ENCODE measurements at places on chromosomes 11 and 22.

DNA sequence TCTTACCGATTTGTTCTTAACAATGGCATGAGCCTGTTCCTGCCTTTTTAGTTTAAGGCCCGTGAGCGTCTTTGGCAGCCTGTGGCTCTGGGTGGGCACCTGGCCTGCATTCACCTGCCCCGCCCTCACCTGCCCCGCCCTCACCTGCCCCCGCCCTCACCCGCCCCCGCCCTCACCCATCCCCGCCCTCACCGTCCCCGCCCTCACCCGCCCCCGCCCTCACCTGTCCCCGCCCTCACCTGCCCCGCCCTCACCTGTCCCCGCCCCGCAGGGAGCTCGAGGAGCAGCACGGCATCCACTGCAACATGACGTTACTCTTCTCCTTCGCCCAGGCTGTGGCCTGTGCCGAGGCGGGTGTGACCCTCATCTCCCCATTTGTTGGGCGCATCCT, 14.2 kb downstream of the GATD1 start:
- no peak for DNase-seq

DNA sequence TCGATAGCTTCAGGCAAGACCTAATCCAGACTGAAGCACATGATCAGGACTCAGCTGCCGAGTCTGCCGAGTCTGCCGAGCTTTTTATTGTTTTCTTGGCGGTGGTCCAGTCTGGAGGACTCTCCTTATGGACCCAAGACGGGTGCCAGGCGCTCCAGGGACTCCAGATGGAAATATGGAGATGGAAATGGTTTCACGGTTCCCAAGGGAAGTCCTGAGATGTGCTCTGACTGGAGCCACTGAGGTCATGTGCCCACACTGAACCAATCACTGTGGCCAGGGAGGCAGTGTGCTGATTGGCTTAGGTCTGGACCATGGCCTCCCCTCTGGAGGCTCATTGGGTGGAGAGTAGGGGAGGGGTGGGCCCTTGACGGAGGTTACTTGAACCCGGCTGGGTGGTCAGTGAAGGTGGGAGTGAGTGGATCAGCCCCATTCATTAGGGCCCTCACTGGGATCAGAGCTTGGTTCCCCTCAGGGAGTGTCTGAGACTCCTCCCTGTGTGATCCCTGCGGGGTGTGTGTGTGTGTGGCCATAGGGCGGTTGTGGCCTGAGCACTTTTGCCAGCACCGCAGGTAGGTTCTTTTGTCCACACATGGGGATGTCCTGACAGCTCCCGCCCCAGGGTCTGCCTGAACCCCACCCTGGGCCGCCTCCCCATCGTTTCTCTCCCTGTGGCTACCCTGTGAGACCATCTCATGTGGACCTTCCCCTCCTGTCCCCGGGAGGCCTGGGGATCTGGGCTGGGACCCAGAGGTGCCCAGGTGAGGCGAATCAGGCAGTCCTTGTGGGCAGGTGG, 14.0 kb downstream of the RPS6KA4 start:
- peak; percentile 36 for DNase-seq

DNA sequence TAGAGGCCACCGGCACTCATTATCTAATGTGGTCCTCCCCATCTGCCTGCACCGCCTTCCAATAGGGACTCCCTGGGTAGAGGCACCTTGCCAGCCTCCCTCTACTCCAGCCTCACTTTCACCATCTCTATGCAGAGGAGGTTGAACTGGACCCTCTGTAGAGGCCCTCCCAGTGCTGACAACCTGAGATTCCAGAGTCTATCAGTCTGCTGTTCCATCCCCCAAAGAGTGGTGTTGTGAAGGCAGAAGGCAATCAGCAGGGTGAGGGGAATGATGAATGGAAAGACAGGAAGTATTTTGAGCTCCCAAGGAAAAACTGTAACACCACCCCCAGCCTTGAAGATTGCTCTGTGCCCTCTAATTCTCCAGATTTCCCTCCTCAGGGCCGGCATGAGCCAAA, 77.9 kb downstream of the THAP12 start:
- DNase-seq = no peak

DNA sequence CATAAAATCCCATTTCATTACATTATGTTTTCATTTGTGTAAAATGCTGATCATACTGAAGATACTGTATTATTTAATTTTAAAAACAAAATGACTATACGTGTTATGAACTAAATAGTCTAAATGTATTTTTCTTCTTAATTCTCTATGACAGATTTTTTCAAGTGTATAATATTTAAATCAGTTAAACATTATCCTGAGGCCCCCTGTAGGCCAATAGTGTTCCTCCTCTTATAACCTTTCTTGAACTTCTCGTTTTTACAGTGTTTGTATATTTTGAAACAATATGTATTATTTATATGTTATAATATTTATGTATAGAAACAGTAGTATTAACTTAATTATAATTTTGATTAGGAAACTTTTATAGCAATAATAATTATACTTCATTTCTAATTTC, 151.1 kb upstream of the CHORDC1 start:
- no peak for DNase-seq

DNA sequence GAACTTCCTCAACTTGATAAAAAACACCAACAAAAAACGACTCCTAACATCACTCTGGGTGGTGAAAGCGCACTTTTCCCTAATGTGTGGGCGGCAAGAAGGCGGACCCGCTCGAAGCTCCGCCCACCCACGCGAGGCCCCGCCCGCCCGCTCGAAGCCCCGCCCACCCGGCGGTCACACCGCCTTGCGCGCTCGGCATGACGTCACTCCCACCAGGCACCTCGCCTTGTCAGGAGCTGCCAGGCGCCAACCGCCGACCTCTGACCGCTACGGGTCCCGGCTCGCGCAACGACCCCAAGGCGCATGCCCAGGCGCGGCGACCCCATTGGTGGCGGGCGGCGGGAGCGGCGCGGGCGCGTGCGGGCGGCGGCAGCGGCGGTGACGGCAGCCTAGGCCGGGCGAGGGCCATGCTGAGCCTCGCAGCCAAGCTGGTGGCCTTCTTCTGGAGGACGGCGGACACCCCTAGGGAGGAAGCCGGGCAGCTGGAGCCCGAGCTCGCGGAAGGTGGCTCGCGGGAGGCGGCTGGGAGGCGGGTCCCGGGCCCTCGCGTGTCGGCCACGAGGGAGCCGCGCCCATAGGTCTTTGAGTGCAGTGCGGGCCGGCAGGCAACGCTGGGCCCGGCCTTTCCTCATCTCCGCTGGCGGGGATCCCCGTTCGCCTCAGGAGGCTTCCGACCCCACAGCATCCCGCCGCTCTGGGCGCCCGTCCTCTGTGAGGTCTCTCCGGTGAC, at the start of gene MOV10L1:
TSS of gene MOV10L1 (plus strand) at position 325 of the 730 bp plus-strand sequence. CDS start at position 408, 83 bp downstream.
- no peak for DNase-seq

DNA sequence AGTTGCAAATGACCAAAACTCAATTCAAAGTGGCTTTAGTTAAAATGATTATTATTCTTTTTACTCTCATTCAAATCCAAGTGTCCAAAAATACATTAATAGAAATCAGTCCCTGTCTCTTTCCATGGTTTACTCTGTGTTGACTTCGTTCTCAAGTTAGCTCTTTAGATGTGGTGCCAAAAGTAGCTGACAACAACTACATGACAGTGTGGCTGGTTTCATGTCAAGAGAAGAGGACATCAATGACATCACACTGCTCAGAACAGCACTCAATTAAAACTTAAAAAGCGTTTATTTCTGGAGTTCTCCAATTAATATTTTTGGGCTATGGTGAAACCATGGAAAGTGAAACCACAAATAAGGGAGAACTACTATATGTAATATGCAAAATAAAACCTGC, 1746.9 kb downstream of the LRRC4C start:
- no peak for DNase-seq

DNA sequence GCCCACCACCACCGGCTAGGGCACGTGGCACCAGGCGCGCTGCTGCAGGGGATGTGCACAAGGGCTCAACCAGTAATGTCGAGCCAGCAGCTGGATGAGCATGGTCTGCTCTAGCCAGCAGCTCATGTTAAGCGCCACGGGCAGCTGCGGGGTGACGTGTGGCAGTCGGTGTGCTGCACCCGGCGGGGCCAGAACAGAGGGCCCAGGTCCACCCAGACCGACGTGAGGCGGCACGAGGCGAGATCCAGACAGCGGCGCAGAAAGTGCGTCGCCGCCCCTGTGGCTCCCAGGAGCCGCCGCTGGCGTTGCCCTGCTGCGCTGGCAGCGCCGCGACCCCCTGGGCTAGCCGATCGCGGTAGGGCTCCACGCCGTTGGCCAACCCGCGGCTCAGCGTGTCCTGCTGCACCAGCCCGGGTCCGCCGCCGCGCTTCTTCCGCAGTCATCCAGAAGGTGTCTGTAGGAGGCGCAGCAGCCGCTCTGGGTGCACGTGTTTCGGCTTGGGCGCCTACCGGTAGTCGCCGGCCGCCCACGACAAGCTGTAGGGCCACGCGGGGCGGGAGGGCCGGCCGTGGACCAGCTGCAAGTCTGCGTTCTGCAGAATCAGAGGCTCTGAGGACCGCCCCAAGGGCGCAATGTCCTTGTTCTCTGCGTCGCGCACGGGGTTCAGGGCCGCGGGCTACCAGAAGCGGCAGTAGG, 4.6 kb upstream of the GALR3 start:
- DNase-seq = peak; percentile 59

DNA sequence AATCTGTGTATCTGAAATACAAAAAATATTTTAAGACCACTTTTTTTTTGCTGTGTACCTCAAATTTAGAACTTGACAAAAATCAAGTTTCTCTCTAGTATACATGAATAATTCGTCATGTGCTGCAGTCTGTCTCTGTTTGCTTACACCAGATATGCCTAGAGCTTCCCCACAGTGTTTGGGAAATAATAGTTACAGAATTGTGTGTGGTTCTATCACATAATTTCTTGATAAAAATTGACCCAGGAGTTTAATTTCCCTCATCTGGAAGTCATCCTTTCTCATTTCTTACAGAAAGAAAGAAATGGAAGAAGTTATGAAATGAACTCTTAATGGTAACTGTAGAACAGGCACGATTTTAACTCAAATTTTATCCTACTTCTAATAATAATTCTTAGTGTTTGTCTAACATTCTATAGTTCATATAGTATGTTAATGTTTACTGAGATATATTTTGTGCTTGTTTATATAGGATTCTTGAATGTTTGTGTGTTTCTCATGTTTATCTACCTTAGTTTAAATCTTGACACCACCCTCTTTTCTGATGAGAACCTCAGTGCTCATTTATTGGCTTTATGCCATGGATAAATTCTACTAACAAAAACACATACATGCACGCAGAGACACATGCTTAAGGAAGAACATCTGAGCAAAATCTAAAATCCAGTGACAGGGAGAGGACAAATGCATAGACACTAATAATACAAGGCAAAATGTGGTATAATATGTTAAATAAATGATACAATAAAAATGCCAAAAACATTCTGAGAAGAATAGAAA, 61.4 kb upstream of the CTSC start:
- no peak for DNase-seq

DNA sequence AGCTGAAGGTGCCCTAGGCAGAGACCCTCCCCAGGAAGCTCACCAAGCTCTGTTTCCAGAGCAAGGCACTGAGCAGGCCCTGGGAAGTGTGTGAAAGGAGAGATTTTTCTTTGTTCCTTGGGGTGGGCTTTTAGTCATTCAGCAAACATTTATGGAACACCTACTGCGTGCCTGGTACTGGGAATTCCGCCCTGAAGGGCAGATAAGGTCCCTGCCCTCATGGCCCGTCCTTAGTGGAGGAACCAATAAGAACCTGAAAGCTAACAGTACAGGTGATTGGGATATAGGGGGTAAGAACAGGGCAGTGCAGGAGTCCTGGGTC, 3.9 kb downstream of the TMEM134 start:
- no peak for DNase-seq

GRCh38 chr11:11480971-11481370, 127.9 kb upstream of the CSNK2A3 start:
- DNase-seq = peak; percentile 37

DNA sequence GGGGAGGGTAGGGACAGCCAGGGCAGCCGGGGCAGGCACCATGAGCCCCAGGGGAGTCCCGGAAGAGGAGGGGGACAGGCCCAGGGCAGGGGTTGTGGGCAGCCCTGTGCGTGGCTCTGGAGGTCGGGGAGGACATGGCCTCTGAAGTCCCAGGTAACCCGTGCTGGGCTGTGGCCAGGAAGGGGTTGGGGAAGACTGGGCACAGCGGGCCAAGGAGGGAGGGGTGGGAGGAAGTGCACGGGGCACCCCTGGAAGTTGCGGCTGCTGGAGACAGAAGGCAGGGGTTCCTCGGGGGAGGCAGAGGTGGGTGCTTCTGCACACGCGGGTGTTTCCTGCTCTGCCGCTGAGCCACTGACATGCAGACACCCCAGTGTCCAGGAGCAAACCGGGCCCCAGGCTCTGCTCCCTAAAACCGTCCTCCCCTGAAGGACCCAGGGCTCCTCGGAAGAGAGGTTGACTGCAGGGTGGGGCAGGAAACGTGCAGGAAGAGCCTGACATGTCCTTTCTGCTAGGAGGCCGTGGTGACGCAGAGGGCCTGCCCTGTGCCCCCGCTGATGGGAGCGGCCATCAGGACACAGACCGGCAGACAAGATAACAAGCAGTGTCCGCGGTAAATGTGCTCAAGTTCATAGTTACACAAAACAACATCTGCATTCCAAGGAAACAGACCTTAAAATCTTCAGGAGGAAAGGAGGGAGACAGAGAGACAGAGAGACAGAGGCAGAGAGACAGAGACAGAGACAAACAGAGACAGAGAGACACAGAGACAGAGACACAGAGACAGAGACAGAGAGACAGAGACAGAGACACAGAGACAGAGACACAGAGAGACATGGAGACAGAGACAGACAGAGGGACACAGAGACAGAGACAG, 5.7 kb downstream of the TNNI2 start:
- DNase-seq = peak; percentile 19

DNA sequence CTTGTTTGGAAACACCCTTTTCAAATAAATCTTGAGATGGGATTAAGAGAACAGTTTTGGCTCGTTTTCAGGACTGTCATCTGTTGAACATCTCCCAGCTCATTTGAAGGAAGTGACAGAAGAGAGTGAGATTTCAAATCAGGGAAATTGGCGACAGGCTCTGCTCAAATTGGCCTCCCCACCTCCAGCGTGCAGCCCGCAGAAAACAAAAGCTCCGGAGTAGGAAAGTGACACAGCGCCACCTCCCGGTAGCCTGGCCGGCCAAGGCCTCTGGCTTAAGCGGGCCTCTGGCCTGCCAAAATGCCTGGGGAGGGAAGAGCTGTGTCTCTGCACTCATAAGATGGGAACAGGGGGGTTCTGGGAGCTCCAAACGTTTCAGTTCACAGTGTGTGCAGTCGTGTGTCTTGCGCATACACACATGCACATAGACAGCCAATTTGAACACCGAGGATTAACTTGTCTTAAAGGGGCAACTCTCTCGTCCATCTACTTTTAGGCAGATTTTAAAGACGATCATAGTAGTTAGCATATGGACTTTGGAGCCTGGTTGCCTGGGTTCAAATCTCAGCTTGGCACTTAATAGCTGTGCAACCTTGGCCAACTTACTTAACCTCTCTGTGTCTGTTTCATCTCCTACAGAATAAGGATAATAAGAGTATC, 132.7 kb upstream of the RCN1 start:
- peak; percentile 53 for DNase-seq

GRCh38 chr11:108007819-108008218, 879 bp upstream of the CUL5 start:
- DNase-seq = no peak

GRCh38 chr22:23526596-23527316, 53.3 kb downstream of the IGLL1 start:
- no peak for DNase-seq

Measured in EH (cell line).